Fibroblast of upper back skin (primary cell): ENCODE measurements at places on chromosomes 11 and 22.
A peak's percentile ranks its signal among the peaks of the same experiment; 100 is the strongest.

DNA sequence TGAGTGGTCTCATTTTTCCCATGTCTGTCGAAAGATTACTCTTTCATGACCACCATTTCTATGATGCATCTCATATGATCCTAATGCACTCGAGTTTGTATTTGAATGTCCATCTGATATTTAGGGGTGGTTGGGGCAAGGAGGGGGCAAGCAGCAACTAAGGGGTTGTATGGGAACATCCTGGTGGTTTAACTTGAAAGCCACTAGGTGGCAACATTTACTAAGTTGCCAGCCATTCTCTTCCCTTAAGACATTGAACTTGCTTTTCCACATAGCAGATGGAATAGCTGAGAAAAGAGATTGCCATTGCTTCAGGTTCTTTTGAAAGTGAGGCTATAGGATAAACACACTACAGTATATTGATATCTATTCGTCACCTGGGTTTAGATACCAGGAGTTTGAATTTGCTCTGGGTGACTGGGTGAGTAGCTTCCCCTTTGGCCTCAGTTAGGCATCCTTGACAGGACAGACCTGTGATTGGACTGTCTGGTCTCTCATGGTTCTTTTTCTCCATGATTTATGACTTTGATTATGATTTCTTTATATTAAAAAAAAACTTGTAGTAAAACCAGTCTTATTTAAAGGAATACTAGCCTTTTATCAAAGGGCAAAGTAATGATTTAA, 32.4 kb downstream of the NF2 start:
- peak; percentile 62 for DNase-seq

DNA sequence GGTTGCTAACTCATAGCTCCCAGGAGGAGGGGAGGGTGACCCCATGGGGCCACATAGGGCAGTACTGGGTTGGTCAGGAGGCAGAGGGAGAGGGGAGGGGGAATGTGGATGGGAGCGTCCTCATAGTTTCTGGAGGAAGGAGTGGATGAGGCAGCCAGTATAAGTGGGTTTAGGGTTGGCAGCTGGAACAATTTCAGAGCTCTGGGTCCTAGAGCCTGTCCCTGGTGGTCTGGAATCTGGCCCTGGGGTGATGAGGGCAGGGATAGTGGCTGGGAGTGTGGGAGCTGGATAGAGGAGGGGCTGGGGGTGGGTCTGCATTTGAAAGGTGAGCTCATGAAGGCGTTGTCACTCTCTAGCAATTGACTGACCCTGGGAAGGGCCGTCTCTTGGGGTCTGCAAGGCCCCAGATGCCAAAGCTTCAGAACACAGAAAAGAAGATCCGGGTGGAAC, 5.3 kb upstream of the MRGPRG start:
- no peak for DNase-seq

DNA sequence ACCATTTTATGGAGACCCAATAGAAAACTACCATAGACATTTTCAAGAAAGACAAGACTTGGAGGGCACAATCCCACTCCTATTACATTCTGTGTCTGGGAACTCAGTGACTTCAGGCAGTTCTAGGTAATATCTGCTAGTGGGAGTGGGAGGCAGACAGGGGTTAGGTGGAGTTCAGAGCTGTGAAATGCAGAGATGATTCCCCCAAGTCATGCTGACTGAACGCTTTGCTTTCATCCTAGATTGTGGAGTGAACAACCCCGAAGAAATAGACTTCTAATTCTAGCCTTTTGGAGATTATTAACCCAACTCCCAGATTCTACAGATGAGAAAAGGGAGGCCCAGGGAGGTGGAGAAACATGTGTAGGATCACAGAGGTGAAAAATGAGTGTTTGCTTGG, 437.8 kb upstream of the CADM1 start:
- DNase-seq, result no peak

- no peak for DNase-seq
Observed at GRCh38 chr11:116590844-116591570, 181.8 kb downstream of the BUD13 start.

- DNase-seq, result no peak
Observed at GRCh38 chr11:1435820-1436467, 46.2 kb downstream of the BRSK2 start.

DNA sequence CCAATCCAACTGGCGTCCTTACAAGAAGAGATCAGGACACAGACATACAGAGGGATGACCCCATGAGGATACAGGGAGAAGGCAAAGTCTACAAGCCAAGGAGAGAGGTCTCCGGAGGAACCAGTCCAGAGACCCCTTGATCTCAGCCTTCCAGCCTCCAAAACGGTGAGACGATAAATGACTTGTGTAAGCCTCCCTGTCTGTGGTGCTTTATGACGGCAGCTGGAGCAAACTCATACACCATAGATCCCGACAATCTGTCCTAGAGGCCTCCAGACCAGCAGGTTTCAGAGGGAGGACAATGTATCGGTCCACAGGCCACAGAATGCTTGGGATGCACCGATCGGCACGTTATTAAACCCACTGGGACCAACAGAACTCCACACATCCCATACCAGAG, 383.3 kb downstream of the SHANK2 start:
- DNase-seq, result no peak

DNA sequence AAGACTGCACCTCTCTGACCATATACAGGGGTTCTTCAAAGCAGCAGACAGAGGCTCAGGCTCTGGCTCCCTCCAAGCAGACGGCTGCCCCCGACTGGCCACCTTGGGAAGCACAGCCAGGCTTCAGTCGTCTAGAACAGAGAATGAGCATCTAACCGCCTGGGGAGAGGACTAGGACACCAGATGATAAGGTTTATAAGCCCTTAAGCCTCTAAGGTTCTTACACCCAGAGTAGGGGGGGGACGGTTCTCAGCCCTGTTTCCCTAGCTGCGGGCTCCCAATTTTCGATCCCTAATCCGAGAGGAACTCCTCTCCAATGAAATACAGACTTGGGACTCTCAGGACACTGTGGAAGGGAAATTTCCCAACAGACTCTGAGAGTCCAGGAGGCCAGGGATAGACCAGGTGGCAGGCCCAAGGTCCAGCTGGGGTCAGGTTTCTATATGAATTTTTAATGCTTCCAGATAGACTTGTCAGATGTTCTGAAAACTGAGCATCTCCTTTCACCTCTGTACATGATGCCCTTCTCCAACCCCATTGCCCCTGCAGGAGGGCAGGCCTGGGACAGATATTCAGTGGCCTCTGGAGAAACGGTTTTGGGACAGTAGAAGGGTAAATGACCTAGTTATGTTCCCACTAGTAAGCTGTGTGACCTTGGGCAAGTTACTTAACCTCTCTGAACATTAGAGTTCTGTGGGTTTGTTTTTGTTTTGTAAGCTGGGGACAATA, 20.2 kb downstream of the RTN4RL2 start:
- DNase-seq, result peak; percentile 38

DNA sequence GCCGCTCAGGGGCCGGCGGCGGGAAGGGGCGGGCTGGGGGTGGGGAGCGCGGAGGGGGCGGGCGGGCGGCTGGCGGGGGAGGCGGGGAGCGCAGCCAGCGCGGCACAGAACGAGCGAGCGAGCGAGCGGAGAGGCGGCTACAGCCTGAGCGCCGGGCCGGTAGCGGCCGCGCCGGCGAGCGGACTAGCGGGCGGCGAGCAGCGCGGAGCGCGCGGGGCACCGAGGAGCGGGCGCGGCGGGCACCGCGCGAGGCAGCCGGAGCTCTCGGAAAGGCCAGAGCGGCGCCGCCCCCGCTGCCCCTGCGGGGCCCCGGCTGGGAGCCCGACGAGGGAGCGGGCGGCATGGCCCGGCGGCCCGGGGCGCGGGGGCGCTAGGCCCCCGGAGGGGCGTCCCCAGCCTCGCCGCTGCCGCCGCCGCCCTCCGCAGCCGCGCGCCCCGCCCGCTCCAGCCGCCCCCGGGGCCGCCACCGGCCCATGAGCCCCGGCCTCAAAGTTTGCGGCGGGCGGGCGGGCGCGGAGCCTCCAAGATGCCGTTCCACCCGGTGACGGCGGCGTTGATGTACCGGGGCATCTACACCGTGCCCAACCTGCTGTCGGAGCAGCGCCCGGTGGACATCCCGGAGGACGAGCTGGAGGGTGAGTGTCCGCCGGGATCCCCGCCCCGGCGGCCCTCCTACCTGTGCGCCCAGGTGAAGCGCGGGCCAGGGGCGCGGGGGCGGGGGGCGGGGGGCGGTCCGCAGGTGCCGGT, at the start of gene CABP7:
TSS of gene CABP7 (plus strand) at position 105 of the 747 bp plus-strand sequence. CDS start at position 527, 422 bp downstream.
- no peak for DNase-seq

DNA sequence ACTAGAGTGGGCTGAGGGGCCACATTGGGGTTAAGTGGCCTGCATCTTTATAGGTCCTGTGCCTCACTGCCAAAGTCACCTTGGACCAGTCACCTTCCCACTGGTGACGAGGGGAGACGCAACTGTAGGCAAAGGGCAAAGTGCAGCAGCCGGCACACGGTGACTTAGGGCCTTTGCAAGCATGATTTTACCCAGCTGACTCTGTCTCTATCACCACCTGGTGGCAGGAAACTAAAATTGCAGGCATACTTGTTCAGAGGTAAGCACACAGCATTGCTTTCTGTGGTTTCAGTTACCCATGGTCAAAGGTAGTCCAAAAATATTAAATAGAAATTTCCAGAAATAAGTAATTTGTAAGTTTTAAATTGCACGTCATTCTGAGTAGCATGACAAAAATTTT, 1164.4 kb downstream of the BRD1 start:
- no peak for DNase-seq

DNA sequence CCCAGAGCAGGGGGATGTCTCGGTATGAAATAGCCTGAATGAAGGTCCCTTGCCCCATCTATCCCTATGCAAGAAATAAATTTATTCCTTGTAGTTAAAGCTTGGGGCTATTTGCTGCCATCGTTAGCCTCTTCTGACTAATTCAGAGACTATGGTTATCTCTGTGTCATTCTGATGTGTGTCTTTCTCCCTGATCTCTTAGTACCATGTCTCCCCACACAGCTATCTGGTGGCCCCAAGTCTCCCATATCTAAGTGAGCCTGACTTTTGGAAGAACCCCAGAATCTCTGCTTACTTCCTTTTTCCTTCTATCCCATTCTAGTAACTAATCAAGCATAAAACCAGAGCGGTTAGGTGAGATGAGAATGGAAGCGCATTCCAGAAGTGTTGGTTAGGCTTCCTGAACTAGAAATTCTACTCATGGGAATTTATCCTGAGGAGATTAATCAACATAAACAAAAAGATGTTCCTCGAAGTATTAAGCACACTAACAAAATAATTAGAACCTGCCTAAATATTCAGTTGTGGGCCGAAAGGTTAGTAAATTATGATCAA, 71.4 kb upstream of the BMAL1 start:
- no peak for DNase-seq

- DNase-seq, result peak; percentile 92
Observed at GRCh38 chr22:27318516-27318915, 483.0 kb downstream of the MN1 start.

DNA sequence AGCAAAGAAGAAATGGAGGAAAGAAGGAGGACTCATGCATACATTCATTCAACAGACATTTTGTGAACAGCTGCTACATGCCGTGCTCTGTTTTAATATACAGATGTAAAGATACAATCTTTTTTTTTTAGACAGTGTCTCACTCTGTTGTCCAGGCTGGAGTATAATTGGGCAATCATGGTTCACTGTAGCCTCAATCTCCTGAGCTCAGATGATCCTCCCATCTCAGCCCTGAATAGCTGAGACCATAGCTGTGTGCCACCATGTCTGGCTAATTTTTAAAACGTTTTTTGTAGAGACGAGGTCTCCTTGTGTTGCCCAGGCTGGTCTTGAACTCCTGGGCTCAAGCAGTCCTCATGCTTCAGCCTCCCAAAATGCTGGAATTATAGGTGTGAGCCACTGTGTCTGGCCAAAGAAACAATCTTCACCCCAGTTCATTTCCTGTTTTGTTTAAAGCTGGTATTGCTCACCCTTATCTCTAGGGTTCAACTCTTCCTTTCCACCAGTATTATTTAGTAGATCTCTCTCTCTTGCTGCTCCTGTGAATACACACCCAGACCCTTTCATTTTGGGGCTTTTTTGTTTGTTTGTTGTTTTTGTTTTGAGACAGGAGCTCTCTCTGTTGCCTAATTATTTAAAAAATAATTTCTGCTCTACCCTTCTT, 69.8 kb downstream of the RNF169 start:
- no peak for DNase-seq

DNA sequence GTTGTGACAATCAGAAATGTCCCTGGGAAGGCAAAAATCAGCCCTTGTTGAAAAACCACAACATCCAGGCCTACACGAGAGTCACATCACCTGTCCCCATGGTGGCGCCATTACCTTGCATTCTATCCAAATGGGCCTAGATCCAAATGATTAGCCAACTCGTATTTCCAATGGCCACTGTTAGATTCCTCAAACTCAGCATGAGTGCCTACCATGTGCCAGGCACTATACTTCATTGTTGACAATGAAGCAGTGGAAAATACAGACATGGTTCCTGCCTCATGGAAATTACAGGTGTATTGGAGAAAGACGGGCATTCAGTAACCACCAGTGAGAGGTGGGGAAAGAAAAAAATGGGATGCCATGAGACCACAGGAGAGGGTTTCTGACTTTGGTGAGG, 29.8 kb upstream of the CREB3L1 start:
- peak; percentile 59 for DNase-seq

DNA sequence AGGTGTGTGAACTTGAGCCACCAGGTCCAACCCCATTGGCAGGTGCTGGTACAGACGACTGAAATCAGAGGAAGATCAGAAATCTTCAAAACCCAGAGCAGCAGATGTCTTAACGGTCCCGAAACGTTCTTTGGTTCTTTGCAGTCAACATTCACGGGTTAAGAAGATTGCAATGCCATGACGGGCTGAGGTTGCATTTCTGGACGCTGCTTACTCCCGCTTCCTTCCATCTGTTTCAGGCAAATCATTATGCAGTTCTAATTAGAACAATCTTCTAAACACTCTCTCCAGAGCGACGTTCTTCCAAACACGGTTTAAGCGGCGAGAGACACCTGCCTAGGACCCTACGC, 492 bp upstream of the LUZP2 start:
- DNase-seq, result no peak
